ENCODE measurements at places on chromosomes 3 and 15. TPM values are rescaled to one million over a fixed set of nuclear protein-coding genes. Genes with fewer than 3 reads are reported as not detected.

DNA sequence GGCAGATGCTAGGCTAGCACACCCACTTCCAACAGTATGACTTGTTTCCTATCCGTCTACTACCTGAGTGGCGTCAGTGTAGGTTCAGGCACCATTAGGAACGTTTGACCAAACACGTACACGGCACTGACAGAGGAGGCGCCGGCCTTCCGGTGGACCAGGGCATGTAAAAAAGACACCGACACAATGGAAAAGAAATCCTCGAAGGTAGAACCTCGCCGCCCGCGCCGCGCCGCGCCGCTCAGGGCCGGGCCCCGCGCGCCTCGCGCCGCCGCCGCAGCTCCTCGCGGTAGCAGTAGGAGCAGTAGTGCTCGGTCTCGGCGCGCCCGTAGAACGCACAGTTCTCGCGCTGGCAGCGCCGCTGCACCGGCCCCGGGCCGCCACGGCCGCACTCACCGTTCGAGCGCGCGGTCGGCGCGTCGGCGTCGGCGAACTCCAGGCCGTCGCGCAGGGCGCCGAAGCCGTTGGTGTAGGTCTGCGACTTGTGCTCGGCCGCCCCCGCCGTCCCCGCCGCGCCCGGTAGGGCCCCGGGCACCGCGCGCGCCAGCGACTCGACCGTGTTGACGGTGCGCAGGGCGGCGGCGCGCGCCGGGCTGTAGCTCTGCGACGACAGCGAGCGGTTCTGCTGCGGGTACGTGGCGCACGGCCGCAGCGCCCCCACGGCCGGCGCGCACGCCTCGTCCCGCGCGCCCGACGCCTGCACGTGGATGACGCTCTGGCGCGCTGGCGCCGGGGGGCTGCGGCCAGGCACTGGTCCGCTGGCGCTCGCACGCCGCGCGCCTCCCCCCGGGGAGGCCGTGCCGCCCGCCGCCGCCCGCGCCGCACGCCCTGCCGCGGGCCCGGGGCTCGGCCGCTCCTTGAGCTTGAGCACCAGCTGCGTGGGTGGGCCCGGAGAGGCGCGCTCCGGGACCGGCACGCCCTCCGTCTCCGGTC lies 156.7 kb downstream of the KLF13 start:
- peaks cover under 1% of the 10 kb centered on the region for H3K4me1 ChIP-seq
- peak overlapping the region; percentile 1 for H3K4me3 ChIP-seq
- no peaks in the 10 kb centered on the region for H3K36me3 ChIP-seq
- H3K27ac ChIP-seq = no peak overlapping the region
- no peaks in the 10 kb centered on the region for H3K27me3 ChIP-seq

GRCh38 chr3:20773320-20773984 lies 587.4 kb upstream of the SGO1 start:
- no peaks in the 10 kb centered on the region for H3K36me3 ChIP-seq
- H3K27me3 ChIP-seq = no peaks in the 10 kb centered on the region
- no peak overlapping the region for H3K4me3 ChIP-seq
- H3K4me1 ChIP-seq = no peaks in the 10 kb centered on the region
- no peak overlapping the region for H3K27ac ChIP-seq

DNA sequence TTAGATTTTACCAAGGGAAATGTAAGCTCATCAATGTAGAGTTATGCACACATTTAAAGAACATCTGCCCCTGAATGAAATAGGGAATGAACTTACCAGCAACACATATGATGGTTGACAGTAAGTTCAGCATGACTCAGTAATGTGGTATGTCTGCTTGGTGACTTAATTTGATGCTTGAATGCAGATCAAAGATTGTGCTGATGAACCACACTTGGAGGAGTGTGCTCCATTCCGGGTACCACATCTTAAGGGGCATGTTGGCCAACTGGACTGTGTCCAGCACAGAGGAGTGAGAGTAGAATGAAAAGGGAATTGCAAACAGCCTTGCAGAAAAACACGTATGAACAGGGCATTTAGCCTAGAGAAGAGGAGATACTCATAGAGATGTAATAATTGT lies 171.0 kb upstream of the RARB start:
- H3K27ac ChIP-seq = no peak overlapping the region
- DNase-seq = no peak
- H3K4me3 ChIP-seq = no peak overlapping the region

Gene ADPRH
- 13.6 TPM for total RNA-seq

Gene DNAJA4
- total RNA-seq = 20.2 TPM

Gene NECTIN3
- total RNA-seq = 30.1 TPM

Gene CASR
- total RNA-seq = not detected

Gene RNF111
- total RNA-seq = 28.0 TPM

Gene DPP8
- total RNA-seq = 43.7 TPM

Gene WDR72
- total RNA-seq = 0.16 TPM

DNA sequence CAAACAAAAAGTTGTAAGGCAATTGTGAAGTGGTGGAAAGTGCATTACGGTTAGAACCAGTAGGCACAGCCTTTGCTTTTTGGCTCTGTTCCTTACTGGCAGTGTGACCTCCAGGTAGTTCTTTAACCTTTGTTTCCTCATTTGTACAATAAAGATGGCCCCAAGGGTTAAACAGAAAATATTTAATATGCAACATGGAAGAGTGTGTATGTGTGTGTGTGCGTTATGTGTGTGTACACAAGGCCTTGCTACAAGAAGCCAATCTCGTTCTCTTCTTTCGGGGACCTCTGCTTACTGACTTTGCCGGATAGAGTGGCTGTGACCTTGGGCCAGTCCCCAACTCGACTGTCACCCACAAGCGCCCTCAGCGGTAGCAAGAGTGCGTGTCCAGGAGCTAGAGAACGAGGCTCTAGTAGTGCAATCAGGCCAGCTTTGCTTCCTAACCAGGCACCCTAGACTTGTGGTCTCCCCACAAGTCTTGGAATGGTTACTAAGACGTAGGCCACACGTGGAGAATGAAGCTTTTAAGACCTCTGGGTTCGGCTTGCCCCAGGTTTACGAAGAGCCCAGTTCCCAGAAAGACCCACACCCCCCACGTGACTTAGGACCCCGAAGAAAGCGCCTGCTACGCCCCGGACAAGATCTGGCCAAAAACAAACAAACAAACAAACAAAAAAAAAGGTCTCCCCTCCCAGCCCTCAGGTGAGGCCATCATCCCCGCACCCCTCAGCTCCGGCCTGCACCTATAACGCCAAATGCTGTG lies 593 bp downstream of the CIAO2A start:
- no peak overlapping the region for H3K27ac ChIP-seq
- DNase-seq = peak; percentile 78
- no peaks in the 10 kb centered on the region for H3K27me3 ChIP-seq
- H3K4me1 ChIP-seq = no peaks in the 10 kb centered on the region

DNA sequence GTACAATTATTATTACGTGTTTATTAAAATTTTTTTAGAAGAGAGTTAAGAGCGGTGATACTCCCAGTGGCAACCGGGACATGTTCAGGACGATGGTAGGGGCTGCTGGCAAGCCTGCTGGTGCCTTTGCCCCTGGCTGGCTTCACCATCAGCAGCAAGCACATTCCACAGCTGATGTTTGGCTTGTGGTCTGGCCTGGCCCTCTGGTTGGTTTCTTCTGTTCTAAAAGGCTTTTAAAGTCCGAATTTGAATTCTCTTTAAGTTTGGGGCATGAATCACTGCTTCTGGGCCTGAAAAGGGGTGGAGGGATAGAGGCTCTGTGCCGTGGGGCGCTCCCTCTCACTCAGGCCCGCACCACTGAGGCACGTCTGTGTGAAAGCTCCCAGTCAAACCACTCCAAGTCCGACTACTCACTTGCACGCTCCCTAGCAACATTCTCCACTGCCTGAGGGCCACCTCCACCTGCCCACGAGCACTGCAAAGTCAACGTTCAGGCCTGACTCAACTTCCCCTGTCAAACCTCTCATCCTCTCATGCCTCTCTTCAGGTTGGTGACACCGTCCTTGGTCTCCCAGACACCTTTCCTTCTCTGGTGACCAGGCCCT lies 10.1 kb downstream of the ITGA11 start:
- H3K4me1 ChIP-seq = peaks cover 6% of the 10 kb centered on the region
- no peak overlapping the region for H3K4me3 ChIP-seq
- peak; percentile 67 for DNase-seq

Data from aorta (tissue), 5 donors.